Hematopoietic multipotent progenitor cell treated with erythropoietin and hydrocortisone succinate and interleukin-3 and kit ligand, for 4 days (in vitro differentiated cells): ENCODE measurements at places on chromosomes 6 and 20.

DNA sequence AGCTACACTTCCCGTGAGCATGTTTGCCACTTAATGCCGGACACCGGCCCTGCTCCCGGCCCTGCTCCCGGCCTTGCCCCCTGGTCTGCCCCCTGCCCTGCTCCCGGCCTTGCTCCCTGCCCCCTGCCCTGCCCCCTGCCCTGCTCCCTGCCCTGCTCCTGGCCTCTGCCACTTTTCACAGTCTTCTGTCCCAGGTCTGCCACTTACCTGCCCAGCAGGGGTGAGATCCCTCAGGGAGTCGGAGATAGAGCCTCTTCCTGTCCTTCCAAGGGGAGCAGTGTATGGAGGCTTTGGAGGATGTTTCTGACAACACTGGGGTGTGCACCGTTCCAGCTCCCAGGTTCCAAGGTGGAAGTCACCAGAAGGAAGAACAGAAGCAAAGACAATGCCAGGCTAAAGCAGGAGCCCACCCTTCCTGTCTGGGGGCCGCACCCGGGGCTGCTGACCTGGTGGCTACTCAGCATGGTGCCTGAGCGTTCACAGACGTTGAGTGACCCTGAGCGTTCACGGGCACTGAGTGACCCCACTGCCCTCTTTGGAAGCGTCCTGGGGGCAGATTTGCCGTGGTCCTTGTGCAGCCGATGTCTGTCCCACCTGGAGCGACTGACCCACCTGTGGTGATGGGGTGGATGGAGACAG is 199.8 kb downstream of the DLL1 start:
- DNase-seq: no peak

DNA sequence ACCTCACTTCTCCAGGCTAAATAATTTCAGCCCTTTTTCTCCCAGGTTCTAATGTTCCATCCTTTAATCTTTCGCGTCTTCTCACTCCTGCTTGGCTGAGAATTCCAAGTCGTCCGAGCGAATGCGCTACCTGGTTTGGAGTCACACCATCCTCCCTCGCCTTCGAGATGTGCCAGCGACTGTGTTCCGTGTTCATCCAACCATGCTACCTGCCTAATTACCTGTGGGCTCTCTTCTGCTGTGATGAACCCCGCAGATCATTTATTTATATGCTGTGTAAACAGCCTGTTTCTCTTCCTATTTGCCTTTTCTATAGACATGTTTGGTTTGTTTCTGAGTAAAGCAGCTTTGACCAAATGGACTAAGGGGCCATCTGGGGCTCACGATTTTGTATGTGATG is 83.5 kb upstream of the TMEM181 start:
- no peak for DNase-seq

GRCh38 chr6:41427642-41428335 is 92.4 kb downstream of the NCR2 start:
- peak; percentile 34 for DNase-seq

- peak; percentile 55 for DNase-seq
Observed at GRCh38 chr6:155085582-155086257, 90.6 kb downstream of the TIAM2 start.

DNA sequence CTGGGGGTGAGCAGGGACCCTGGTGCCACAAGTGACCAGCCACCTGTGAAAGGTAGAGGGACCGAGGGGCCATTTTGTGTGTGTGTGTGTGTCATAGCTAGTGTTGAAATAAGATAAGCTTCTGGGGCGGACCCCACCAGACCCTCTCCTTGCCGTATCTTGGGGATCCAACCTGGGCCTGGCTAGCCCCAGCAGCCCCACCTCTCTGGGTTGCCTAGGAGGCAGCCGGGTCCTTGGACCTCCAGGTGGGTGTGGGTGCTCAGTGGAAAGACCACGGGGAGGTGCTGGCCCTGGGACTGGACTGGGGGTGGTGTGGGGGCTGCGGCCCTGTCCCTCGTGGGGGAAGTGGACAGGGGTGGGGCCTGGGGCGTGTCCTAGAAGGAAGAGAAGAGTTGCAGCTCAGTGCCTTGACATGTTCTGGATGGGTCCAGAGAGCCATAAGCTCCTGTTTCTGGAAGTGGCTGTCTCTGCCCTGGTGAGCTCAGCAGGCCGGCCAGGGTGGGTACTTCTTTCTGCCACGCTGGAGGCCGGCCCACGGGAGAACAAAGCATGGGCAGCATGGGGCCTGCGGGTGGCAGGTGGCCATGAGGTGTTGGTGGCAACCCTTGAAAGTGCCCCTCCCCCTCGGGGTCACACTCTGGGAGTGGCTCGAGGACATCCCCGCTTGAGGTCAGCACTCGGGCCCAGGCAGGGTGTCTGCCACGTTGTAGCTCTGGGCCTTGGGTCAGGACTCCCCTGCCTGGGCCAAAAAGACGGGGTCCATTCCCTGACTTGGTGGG is 8.4 kb downstream of the RBBP8NL start:
- DNase-seq: no peak

- peak; percentile 22 for DNase-seq
Observed at GRCh38 chr6:125512621-125513020, 210.9 kb upstream of the HDDC2 start.

GRCh38 chr6:36825994-36826393 is 13.2 kb downstream of the CPNE5 start:
- DNase-seq: no peak
